ENCODE measurements at places on chromosomes 16 and 17.

GRCh38 chr16:49959552-49960277 is 65.3 kb upstream of the CNEP1R1 start:
- no peak overlapping the region for H3K4me3 ChIP-seq
- H3K36me3 ChIP-seq = no peaks in the 10 kb centered on the region
- DNase-seq = no peak
- H3K27me3 ChIP-seq = no peaks in the 10 kb centered on the region

DNA sequence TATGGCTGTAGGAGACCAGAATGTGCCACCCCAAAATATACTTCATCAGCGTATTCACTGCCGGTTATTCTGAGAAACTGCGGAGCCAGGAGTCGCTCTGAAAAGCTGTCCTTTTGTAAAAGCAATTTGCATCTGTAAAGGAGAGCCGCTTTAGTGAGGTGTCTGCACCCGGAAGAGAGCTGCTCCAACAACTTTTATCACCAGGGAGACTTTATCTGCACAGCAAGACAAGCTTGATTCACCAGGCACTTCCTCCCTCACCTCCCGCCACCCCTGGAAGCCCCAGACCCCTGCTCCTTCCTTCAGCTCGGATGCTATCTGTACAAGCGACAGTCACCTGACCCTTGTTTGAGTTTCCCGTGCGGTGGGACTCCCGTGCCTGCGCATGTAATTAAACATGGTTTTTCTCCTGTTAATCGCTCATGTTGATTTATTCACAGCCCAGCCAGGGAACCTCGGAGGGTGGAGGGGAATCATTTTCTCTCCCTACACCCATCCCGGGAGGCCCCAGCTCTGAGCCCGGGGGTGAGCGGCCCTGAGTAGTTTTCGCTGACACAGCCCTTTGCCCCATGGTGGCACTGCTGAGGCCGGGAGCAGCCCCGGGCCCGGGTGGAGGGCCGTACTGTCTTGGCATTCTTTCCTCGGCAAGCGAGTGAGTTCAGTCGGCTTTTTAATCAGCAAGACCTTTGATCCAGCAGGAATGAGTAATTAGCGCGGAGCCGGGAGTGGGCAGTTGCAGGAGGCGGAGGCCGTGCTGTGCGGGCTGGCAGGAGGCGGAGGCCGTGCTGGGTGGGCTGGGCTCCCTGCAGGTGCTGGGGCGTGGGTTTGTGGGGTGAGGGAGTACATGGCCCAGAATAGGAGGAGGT is 222.7 kb upstream of the CIBAR2 start:
- H3K4me3 ChIP-seq = no peak overlapping the region
- H3K27me3 ChIP-seq = peaks cover 7% of the 10 kb centered on the region
- H3K27ac ChIP-seq = no peak overlapping the region
- H3K36me3 ChIP-seq = no peaks in the 10 kb centered on the region
- peaks cover 12% of the 10 kb centered on the region for H3K4me1 ChIP-seq
- no peak for DNase-seq

GRCh38 chr17:57130708-57131461 is 45.8 kb downstream of the AKAP1 start:
- peak; percentile 64 for DNase-seq
- H3K27ac ChIP-seq = no peak overlapping the region
- H3K4me1 ChIP-seq = peaks cover 5% of the 10 kb centered on the region
- no peak overlapping the region for H3K4me3 ChIP-seq
- no peaks in the 10 kb centered on the region for H3K36me3 ChIP-seq

GRCh38 chr17:17722081-17722905 is 41.0 kb downstream of the RAI1 start:
- H3K4me1 ChIP-seq = peaks cover 32% of the 10 kb centered on the region
- peaks cover 31% of the 10 kb centered on the region for H3K27me3 ChIP-seq
- no peak for DNase-seq
- H3K27ac ChIP-seq = no peak overlapping the region

DNA sequence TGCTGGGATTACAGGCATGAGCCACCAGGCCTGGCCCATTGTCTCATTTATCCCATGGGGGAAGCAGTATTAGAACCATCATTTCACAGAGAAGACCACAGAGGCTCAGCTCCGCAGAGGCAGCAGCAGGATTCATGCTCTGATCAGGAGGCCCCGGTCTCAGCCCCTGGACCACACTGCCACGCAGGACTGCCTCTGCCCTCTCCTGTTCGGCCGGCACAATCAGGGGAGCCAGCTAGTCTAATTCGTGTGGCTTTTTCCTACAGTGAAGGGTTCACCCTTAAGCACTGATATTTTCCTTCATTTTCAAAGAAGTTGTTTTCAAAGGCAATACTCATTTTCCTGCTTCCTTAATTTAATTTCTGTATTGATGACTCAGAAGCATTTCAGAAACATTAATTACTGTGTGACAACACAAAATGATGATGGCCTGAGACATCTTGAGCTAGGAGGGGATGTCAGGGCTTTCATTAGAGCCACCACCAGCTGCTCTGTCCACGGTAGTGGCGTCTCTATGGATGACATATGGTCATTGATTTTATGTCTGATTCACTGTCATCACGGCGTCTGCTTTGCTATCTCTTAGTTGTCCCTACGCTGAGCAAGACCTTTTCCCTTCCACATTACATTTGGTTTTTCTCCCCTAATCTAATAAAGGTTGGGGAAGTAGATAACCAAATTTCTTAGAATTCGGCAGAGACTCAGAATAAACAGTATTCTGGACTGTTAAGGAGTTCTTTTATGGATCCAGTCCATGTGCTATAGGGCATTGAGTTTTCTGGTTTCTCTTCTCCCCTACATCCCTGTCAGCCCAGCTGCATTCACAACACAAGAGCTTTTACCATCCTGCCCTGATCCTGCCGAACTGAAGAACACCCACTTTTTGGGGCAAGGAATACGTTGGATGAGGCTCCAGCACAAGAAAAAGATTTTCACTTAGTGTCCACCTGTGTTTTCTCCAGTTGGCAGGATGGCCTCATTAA is 314.0 kb downstream of the SLC39A11 start:
- H3K27me3 ChIP-seq = no peaks in the 10 kb centered on the region
- no peaks in the 10 kb centered on the region for H3K4me1 ChIP-seq

- no peaks in the 10 kb centered on the region for H3K4me1 ChIP-seq
- no peak overlapping the region for H3K4me3 ChIP-seq
- no peak for DNase-seq
- peaks cover 5% of the 10 kb centered on the region for H3K27me3 ChIP-seq
These were observed 67.2 kb upstream of the LHX1 start for GRCh38 chr17:36869856-36870719.

GRCh38 chr17:78784352-78784751 is 2.3 kb upstream of the CYTH1 start:
- no peak overlapping the region for H3K27ac ChIP-seq
- peaks cover 13% of the 10 kb centered on the region for H3K36me3 ChIP-seq

- H3K4me3 ChIP-seq = no peak overlapping the region
- peaks cover 95% of the 10 kb centered on the region for H3K36me3 ChIP-seq
- H3K27me3 ChIP-seq = no peaks in the 10 kb centered on the region
- peak overlapping the region; percentile 72 for H3K27ac ChIP-seq
These were observed 41.8 kb downstream of the IL4R start for GRCh38 chr16:27355610-27356009.

- H3K4me1 ChIP-seq = no peaks in the 10 kb centered on the region
- H3K27me3 ChIP-seq = no peaks in the 10 kb centered on the region
- DNase-seq = no peak
- H3K4me3 ChIP-seq = no peak overlapping the region
- no peak overlapping the region for H3K27ac ChIP-seq
These were observed 31.2 kb downstream of the TMEM238L start for GRCh38 chr17:10772425-10773380.

GRCh38 chr17:20157001-20157310 is 147.8 kb downstream of the SPECC1 start:
- no peak for DNase-seq
- H3K36me3 ChIP-seq = no peaks in the 10 kb centered on the region
- H3K27me3 ChIP-seq = peaks cover 13% of the 10 kb centered on the region
- no peak overlapping the region for H3K27ac ChIP-seq
- peak overlapping the region; percentile 73 for H3K4me3 ChIP-seq

- no peak overlapping the region for H3K4me3 ChIP-seq
- peaks cover 61% of the 10 kb centered on the region for H3K36me3 ChIP-seq
- H3K27me3 ChIP-seq = no peaks in the 10 kb centered on the region
- H3K4me1 ChIP-seq = peaks cover 24% of the 10 kb centered on the region
- peak overlapping the region; percentile 14 for H3K27ac ChIP-seq
These were observed 4.2 kb downstream of the EIF1 start for GRCh38 chr17:41692722-41693521.

GRCh38 chr17:50129728-50130558 is at the start of gene SAMD14:
TSS of gene SAMD14 (minus strand) at chr17:50130160. CDS start at chr17:50124959, 5,201 bp downstream.
- peak within 1 kb of the TSS; percentile 19 for H3K27ac ChIP-seq
- H3K36me3 ChIP-seq = peaks cover 34% of the 10 kb centered on the region
- no peak for DNase-seq
- peak within 1 kb of the TSS; percentile 72 for H3K4me3 ChIP-seq

GRCh38 chr16:86495756-86496261 is 14.5 kb upstream of the FOXF1 start:
- peaks cover 72% of the 10 kb centered on the region for H3K27me3 ChIP-seq
- DNase-seq = no peak
- H3K27ac ChIP-seq = no peak overlapping the region
- H3K36me3 ChIP-seq = no peaks in the 10 kb centered on the region
- no peaks in the 10 kb centered on the region for H3K4me1 ChIP-seq

GRCh38 chr16:49484451-49484849 is 110.8 kb downstream of the C16orf78 start:
- no peak for DNase-seq
- H3K27me3 ChIP-seq = peaks cover 20% of the 10 kb centered on the region
- H3K4me3 ChIP-seq = no peak overlapping the region
- H3K36me3 ChIP-seq = no peaks in the 10 kb centered on the region

All from activated T-helper 2 cell treated with anti-CD3 and anti-CD28 coated beads, Interferon-gamma antibody, Interleukin-2, Interleukin-4, amounts not matched to agents 10 μg/mL and 5 μg/mL and 100 μg/mL, durations not matched to agents 14 hours and 24 hours and 36 hours (primary cell).